ENCODE measurements at places on chromosomes 6 and 20. TPM values are rescaled to one million over a fixed set of nuclear protein-coding genes. Genes with fewer than 3 reads are reported as not detected.

DNA sequence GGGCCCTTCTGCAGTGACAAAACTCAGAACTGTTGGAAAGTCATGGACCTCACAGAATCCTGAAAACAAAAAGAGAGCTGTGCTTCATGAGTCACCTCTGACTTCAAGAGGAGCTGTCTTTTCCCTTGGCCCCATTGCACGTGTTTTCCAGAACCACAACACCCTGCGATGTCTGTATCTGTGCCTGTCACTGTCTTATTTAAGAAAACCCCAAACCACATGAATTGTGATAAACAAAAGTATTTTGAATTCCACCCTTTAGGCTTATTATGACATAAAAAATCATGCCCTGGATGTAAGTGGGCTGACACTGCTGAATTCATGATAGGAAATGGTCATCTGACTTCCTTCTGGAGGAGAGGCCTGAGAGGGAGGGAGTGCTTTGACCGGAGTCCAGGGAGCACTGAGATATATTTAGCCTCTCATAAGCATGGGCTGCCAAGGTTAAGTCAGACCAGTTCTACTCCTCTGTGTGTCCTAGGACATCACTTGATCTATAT lies 96.4 kb upstream of the DUSP22 start:
- no peak for DNase-seq

TFAP2D gene
- not detected for total RNA-seq

GRCh38 chr6:97160280-97160679 lies 122.7 kb downstream of the MMS22L start:
- no peak for DNase-seq

DNA sequence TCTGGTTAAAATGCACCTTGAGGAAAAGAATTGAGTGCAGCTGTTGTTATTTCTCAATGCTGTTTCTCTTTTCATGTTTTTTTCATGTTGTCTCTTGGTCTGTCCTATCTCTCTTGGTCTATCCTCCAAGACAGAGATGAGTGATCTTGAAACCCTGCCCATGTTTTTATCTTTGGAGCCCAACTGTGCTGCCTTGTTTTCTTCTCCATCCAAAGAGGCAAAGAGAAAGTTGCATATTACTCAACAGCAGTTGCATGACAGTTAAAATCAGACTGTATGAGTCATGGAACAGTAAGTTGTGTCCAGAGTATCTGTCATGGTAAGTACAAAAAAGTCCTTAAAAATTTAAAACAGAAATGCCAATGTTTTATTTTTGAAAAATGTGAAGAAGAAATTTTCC lies 26.2 kb downstream of the BCAS1 start:
- DNase-seq = no peak

FNDC1 gene
- total RNA-seq = 1.2 TPM

DNA sequence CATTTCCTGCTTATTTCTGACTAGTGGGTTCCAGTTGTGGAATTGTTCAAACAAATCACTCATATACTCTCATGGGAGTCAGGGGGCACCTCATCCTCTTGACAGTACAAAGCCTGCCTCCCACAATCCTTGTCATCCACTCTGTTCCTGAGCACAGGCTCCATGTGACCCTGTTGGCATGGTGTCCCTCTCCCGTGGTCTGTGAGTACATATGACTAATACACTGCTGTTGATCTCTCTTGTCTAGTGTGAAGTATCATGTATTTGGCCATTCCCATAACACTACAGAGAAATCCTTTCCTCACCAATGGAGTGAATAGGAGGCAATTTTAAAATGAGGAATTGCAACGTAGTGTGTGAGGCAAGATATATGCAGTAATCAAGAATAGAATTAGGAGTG lies 185.3 kb downstream of the OGFRL1 start:
- no peak for DNase-seq

GRCh38 chr6:408599-409102 lies 17.1 kb downstream of the IRF4 start:
- no peak for DNase-seq

DNA sequence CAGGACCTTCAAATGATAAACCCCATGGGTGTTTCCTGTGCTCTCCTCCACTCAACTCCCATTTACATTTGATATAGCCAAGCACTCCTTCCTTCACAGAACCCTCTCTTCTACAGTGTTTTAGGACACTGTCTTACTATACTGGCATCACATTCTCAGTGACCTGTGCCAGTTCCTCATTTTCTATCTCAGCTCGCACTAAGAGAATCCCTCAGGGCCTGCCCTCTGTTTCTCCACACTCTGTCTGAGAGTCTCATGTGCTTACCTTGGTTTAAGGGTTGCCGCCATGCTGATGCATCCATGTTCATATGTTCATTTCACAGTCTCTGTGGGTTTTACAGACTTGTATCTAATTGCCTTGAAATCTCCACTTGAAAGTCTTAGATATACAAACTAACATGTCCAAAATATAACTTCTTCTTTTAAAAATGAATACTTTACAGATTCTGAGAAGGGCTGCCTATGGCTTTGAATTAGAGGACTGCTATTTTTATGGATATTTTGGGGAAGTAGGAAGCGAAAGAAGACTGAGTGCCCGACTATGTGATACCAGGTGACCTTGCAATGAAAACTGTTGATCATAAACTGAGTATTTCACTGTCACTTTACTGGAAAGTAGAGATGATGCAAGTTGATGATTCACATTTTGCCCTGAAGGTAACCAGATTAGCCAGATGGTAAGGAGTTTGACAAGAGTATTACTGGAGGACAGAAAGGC lies 153.1 kb upstream of the SIM1 start:
- no peak for DNase-seq

DNA sequence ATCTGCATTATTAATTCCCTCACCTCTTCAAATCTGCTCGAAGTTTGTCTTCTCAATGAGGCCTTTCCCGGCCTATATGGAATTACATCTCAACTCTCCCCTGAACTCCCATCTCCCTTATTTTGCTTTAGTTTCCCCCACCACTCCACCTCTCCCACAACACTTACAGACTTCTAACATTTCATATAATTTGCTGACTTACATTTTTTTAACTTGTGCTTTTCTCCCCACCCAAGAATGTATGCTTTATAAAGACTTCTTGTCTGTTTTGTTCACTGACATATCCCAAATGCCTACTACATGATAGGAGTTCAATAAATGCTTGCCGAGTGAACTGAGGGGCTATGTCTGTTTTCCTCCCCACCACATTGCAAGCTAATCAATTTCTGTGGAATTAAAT lies 3.9 kb upstream of the MARCKS start:
- no peak for DNase-seq

NOTCH4 gene
- total RNA-seq = 113 TPM

DNA sequence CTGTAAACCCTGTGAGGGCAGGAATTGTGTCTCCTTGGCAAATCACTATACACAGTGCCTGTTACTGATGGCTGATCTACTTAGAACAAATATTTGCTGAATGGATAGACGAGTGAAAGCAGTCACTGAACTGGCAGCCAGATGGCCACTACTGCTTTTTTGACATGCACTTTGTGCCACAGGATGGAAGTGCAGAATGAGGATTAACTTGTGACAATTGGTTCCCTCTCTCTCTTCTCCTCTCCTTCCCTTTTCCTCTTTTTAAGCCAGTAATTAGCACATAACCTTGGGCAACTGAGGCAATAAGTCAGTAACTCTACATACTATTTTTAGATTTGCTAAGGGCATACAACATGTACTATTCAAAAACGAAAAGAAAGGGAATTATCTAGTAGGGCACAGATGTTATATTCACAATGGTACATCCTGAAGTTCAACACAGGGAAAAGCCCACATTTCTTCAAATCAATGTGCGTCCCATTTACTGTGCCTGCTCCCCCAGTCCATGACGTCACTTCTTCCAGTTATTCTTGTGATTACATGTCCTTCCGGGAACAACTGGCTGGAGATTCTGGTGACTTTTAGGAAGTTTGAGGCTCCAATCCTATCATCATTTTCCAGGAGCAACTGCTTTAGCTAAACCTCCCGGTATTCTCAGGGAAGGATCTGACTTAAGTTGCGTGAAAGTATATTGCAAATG lies 17.0 kb upstream of the RPS6KA2 start:
- DNase-seq = no peak

- DNase-seq = no peak
Observed at GRCh38 chr20:53186635-53187034, 214.5 kb downstream of the TSHZ2 start.

DNA sequence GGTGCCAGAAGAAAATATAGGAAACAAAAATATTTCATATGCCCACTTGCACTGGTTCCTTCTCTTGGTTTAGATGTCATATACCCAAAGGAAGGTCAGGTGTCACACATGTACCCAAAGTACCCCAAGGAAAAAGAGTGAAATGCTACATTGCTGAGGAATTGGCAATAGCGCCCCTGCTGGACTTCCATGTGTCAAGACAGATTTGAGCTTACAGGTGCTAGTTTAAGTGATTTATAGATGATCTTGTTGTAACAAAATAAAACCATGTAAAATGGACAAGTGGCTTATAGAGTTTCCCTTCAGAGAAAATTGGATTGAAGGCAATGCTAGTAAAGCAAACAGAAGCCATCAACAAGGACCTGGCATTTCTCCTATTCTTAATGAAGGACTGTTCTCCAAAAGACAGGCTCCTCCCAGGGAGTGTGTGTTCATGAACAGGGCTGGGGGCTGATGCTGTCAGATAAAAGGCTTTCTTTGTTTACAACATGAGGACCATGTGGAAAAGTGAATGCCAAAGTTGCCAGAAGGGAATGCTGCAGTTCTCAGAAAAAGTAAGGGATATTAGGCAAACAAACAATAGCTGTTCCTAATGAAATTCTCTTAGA lies 64.3 kb upstream of the PAK5 start:
- no peak for DNase-seq

DNA sequence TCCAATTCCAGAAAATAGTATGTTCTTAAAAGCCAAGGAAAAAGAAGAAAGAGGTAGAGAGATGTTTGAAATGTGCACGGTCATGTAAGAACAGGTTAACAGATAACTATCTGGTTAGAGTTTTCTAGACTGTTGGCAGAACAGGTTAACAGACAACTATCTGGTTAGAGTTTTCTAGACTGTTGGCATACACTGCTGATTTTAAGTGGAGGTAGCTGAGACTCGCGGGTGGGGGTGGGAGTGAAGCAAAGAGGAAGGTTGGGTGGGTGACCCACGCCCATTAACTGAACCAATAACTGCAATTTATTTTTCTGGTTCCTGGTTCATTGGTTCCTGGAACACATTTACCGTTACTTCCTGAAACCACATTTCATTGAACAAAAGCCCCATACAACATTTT lies 157.5 kb downstream of the ELOVL4 start:
- no peak for DNase-seq

GRCh38 chr6:24646771-24647170 lies 780 bp upstream of the KIAA0319 start:
- no peak for DNase-seq

OPRM1 gene
- not detected for total RNA-seq

DNA sequence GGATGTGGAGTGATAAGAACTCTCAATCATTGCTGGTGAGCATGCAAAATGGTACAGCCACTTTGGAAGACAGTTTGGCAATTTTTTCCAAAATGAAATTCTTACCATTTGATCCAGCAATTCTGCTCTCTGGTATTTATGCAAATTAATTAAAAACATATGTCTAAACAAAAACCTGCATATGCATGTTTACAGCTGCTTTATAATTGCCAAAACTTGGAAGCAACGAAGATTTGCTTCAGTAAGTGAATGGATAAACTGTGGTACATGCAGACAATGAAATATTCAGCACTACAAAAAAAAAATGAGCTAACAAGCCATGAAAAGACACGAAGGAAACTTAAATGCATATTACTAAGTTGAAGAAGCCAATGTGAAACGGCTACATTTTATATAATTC lies 55.5 kb upstream of the SMLR1 start:
- no peak for DNase-seq

RIMS1 gene
- total RNA-seq = 2.1 TPM

C6orf163 gene
- 3.1 TPM for total RNA-seq

POM121L2 gene
- not detected for total RNA-seq

DNA sequence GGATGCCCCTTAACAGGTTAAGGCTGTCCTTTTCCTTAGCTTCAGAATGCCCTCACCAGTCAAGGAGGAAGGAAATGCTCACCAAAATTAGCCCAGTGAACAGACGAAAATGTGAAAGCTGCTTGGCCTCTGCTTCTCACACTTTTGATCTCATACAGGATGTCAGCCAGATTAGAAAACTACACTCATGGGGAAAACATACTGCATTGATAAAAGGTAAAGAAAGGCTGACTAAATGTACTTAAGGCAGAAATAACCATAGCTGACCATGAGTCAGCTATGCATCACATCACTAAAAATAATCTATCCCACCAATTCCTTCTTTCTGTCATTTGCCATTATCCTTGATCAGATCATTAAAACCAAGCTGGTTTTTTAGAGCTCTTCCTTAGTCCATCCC lies 198.4 kb upstream of the TENT5A start:
- no peak for DNase-seq

DNA sequence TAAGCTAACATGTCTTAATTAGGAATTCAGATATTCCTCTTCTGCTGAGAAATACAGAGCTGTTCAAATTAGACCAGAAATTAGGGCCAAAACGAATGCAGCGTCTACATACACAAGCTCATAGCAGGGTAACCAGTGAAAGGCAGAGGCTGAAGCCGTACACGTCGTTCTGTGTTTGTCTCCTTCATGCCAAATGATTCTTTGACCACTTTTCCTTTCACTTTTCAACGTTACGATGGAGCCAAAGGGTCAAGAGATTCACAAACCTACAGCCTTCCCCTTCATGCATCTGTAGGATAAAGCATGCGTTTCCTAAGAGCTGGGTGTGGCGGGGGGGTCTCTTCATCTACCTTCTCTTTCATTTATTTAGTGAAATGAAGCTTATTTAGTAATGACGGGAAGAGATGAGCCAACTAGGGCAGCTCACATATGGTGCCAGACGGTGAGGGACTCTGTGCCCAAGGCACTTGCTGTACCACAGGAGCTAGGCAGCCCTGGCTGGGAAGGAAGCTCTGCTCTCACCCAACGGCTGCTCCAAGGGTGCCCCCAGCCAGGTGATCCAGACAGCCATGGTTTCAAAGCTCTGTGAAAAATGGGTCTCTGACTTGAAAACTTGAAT lies 178.0 kb downstream of the ATXN1 start:
- no peak for DNase-seq

MICA gene
- 9.9 TPM for total RNA-seq

All from mesenteric fat pad (tissue), 1 donor.